Left forelimb (tissue), 1 donor: ENCODE measurements at places on chromosomes 11 and 22.

GRCh38 chr22:50440544-50441249 lies 34.1 kb downstream of the SBF1 start:
- no peak for DNase-seq

- DNase-seq, result no peak
These were observed 37.6 kb upstream of the BIRC3 start for GRCh38 chr11:102279641-102280170.

- DNase-seq, result no peak
These were observed 668.8 kb upstream of the TENM4 start for GRCh38 chr11:80109652-80110051.

- peak; percentile 58 for DNase-seq
These were observed 4.2 kb upstream of the FXYD2 start for GRCh38 chr11:117828611-117829368.

- no peak for DNase-seq
These were observed 263.2 kb downstream of the DCDC1 start for GRCh38 chr11:31106326-31106725.

DNA sequence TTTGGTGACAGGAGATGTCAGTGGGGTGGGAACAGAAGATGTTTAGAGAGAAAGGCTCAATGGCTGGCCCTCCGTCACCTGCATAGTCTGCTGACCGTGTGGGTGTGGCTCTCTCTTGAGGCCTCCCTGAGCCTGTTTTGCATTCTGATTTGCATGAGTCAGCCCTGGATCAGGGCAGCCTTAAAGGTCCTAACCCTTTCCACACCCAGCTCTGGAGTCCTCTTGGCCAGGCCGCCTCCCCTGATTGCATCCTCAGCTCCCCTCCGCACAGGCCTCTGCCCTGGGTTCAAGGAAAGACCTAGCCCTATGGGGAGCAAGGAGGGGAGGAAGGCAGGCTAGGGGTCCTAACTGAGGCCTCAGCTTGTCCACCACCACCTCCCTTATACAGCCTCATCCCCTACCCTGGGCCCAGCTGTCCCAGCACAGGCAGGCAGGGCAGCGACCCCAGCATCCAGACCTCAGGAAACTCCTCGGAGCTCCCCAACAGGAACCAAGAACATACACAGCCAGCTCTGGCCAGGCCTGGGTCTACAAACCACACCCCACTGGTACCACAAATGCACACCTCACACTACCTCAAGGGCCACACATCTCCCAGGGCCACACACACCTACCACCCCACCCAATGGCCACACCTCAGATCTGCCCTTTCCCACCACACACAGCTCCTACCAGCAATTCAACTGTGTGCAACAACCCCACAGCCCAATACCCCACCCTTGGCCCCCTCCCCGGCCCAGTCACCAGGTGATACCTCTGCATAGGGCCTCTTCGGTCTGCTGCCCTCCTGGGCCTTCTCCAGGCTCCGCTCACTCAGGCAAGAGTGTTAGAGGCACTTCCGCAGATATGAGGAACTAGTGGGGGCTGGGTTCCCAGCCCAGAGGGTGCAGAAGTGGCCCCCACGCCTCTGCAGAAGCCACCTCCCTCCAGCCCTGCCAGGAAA lies 13.7 kb downstream of the ARAP1 start:
- no peak for DNase-seq

DNA sequence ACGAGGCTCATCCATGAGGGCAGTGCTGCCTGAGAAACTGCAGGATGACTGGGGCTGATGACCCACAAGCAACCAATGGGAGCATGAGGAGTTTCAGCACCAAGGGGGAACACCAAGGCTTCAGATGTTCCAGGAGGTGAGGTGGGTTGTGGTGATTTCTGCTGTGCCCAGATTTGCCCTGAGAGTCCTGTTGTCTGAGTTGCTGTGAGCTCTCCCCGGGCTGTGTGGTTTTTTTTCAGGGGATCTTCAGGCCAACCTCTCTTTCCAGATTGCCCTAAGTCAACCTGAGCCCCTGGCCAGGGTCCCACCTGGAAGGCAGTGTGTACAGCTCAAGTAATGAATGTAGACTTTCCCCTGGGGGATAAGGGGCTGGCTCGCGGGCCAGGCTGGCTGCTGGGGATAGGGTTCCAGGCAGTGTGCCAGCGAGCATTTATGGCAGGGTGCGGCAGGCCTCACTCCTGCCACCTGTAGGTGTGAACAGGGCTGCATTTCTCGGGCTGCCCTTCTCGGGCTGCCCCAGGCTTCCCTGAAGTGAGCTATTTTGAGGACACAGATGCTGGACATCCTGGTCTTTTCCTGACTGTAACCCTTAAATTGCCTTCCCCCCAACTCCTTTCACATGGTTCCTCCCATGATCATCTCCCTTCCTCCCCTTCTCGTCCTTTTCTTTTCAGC lies 9.8 kb downstream of the SLC22A6 start:
- DNase-seq, result peak; percentile 65

DNA sequence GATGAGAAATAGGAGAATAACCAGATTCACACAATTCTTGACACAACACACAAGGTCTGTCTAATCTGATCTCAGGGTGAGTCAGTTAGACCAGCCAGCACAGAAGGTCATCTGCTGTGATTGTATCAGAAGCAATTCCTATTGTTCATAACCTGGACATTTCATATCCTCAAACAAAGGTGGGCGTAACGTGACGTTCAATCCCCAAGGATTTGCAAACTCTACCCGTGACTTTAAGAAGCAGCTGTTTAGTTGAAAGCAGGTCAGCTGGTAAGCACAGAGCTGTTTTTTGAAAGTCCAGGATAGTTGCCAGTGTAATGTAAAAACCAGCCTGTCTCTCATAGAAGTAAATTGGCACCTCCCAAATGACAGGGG lies 385.1 kb downstream of the DCDC1 start:
- no peak for DNase-seq

- DNase-seq, result no peak
These were observed 226.0 kb upstream of the C11orf87 start for GRCh38 chr11:109196016-109196415.

GRCh38 chr11:18314784-18315523 lies 7.0 kb downstream of the HPS5 start:
- DNase-seq, result no peak

DNA sequence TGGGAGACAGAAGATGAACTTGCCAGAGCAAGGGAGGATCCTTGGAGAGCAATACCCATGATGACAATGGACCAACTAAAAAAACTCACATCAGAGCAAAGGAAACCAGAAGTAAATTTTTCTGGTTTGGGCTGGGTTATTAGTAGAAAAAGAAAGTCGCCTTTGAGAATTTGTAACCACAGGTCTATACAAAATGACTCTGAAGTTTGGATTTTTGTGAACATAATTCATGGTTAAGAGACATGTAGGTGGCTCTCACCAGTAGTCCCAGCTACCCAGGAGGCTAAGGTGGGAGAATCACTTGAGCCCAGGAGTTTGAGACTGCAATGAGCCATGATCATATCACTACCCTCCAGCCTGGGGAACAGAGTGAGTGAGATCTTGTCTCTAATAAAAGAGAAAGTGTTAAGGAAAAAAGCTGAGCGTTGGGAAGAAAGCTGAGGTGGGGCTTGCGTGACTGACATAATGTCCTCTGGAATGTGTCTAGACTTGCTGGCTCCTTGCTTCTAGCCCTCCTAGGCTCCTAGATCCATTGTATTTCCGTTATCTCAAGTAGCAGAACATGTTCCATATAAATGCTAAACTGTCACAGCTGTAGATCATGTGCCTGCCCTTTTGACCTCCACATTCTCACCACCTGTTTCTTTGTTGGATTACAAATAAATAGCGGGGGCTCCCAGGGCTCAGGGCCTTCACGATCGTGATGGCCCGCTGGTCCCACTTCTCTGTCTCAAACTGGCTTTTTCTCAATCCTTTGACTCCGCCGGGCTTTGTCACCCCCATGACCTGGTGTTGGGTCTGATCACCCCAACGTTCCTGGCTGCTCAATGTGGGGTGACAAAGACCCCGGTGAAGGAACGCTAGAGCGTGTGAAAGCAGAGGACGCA lies 56.2 kb upstream of the SC5D start:
- DNase-seq, result no peak

DNA sequence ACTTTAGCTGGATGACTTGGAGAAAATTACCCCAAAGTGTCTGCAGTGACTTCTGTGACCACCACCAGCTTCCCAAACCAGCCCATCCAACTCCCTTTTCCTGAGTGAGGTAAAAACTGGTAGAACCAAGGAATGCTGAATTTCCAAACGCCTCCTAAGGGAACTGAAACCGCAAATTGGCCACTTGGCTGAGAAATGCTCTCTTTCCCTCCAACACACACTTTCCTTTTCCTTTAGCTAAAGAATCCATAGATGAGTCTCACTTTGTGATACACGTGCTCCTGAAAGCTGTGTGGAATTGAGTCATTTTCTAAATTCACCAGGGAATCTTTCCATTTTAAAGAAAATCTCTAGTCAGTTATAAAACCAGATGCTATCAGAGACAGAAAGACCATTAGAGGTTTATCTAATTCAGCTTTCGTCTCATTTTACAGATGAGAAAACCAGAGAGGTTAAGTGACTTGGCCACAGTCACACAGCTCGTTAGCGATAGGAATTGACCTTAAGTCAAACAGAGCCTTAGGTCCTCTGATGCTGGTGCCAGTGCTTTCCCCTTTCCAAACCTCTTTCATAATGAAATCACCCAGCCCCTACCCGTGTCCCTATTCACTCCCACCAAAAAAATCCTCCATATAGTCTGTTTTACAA lies 137.2 kb downstream of the COMMD9 start:
- no peak for DNase-seq

GRCh38 chr11:120196826-120197225 lies 14.0 kb upstream of the OAF start:
- DNase-seq, result no peak

DNA sequence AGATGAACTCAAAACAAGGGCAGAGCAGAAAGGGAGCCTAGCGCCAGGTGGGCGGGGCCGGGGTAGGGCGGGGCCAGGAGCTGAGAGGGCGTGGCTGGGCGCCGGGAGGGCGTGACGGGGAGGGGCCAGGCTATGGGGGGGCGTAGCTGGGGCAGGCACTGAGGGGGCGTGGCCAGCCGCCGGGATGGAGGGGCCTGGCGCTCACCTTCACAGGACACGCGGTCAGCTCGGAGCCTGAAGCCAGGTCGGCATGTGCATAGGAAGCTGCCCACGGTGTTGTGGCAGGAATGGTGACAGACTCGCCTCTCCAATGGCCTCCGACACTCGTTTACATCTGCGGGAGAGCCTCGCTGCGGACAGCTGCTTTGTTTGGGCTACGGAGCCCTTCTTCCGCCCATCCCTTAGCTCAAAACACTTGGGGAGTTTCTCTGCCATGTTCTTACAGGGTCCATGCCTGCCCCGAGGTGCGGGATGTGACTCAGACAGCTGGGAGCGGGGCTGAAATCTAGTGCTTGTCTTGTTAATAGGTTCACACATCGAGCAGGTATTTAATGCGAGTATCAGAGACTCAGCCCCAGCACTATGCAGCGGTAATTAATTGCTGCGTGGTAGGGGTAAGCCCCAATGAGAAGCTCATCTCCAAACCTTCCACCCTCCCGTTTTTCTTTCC lies 13.4 kb downstream of the VWCE start:
- DNase-seq, result peak; percentile 76

GRCh38 chr11:59097113-59097708 lies 9.8 kb upstream of the FAM111B start:
- DNase-seq, result no peak

DNA sequence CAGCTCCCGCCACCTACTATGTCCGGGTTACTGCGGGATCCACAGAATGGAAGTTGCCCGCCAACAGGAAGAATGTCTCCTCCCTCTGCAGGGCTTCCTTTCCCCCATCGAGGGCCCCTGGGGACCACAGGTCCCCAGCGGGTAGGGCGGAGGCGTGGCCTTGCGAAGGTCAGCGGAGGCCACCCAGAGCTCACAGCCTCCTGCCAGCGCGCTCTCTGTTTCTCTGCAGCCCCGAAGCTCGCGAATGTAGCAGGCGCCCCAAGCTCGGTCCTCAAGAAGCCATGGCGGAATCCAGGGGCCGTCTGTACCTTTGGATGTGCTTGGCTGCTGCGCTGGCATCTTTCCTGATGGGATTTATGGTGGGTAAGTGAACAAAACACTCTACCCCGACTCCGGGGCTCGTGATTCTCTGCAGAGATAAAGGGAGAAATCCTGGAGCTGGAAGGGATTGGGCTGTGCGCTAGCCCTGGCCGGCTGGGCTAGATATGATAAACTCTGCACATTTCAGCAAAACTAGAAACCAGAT lies at the start of gene NAALAD2:
TSS of gene NAALAD2 (plus strand) at position 186 of the 526 bp plus-strand sequence. CDS start at position 282, 96 bp downstream.
- DNase-seq, result peak; percentile 78

- no peak for DNase-seq
These were observed 37.6 kb downstream of the MAP6 start for GRCh38 chr11:75631086-75631730.

DNA sequence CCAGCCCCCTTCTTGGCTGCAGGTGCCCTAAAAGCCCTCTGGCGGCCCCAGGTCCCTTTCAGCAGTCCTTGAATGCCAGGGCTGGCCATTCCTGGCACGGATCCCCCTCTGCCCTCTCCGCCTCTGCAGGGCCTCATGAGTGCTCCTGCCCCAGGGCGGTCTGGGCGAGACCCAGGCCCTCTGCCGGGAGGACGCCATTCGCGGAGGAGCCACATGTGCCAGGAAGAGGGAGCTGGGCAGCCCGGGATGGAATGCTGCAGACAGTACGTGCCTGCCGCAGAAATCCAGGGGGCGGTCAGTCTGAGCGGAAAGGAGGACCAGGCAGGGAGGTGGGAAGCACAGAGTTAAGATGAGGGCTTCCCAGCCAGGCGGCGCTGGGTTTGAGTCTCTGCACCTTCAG lies 2.8 kb downstream of the CABP7 start:
- DNase-seq, result no peak

DNA sequence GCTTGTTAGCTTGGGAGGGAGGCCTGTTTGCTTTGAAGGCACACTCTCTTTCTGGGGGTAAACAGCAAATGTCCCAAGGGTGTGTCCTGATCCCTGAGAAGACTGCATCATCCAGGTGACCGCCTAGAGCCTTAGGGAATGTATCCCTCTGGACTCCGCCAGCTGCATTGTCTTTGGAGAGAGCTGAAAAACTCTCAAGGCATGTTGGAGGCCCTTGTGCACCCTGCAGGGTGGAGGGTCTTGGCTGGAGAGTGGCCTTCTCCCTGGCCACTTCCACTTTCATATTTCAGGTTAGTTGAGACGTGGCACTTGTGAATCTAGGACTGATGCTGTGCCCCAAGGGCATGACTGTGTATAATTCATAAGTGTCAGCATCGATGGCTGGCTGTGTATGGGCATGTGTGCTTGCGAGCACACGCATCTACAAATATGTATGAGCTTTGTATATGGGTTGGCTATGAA lies 70.6 kb downstream of the ZBTB16 start:
- no peak for DNase-seq

DNA sequence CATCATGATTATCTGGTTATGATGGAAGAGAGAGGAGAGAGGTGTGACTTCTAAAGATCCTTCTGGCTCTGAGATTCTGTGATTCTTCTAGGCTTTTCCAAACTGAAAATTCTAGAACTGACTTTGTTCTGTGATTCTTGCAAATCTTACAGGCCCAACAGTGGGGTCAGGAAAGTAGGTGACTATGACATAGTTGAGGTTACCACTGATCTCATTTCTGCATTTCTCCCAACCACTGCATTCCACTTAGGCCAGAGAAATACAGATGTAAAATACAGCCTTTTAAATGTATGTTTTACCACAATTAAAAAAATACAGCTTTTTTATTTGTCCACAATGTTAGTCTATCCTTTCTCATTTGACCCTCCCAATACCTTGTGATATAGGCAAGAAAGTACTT lies 83.7 kb downstream of the STIM1 start:
- DNase-seq, result no peak

- DNase-seq, result no peak
These were observed 6.1 kb upstream of the CD82 start for GRCh38 chr11:44559207-44559939.

GRCh38 chr11:26028393-26028911 lies 303.5 kb upstream of the ANO3 start:
- DNase-seq, result no peak
